ENCODE measurements at places on chromosomes 2 and 18.

DNA sequence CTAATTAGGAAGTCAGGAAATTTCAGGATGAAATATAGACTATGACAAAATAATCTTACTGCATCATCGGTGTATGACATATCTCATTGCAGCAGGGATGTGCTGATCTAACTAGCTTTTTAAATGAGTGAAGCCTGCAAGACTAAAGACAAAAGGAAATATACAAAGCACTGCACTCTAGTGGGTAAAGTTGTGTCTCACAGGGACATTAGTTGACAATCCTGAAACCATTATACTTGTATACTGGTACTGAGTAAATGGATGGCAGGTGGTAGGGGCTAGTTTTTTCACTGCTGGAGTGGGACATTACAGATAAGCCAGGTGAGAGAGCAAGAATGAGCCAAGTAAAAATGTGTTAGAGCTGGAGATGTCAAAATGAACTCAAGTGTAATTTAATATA lies 317.5 kb upstream of the RAB6C start:
- no peak for DNase-seq

DNA sequence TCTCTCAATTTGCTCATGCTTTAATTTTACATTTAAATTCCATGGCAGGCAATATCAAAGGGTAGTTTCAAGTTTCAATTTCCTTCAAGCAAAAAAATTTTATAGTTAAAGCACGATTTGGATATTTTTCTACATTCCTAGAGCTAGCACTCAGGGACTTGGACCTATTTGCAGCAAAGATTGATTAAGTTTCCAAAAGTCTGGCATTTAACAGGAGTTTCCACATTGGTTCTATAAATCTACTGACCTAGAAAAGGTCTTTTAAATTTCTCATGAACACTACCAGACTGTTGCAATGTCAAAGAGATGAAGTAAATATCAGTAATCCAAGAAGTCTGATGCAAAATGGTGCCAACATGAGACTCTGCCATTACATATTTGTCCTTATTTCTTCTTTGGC lies 253.7 kb upstream of the LINC00305 start:
- no peak for DNase-seq

GRCh38 chr2:18684206-18685038 lies 95.1 kb upstream of the NT5C1B start:
- DNase-seq, result no peak

DNA sequence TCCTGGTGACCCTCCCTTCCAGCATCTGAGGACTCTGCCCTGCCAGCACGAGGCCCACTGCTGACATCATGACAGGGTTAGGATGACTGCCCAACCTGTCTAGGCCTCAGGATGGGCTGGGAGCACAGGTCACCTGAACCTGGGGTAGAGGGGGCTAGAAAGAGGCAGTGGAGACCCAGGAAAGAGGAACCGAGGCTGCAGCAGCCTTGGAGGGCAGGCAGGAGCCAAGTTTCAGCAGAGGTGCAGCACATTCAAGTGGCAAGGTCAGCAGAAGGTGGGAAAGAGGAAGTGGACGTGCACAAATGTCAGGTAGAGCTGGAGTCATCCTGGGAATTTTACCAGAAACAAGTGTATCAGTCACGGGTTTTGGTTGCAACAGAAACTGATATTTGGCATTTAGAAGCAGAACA lies 13.6 kb upstream of the RAB10 start:
- DNase-seq, result no peak

DNA sequence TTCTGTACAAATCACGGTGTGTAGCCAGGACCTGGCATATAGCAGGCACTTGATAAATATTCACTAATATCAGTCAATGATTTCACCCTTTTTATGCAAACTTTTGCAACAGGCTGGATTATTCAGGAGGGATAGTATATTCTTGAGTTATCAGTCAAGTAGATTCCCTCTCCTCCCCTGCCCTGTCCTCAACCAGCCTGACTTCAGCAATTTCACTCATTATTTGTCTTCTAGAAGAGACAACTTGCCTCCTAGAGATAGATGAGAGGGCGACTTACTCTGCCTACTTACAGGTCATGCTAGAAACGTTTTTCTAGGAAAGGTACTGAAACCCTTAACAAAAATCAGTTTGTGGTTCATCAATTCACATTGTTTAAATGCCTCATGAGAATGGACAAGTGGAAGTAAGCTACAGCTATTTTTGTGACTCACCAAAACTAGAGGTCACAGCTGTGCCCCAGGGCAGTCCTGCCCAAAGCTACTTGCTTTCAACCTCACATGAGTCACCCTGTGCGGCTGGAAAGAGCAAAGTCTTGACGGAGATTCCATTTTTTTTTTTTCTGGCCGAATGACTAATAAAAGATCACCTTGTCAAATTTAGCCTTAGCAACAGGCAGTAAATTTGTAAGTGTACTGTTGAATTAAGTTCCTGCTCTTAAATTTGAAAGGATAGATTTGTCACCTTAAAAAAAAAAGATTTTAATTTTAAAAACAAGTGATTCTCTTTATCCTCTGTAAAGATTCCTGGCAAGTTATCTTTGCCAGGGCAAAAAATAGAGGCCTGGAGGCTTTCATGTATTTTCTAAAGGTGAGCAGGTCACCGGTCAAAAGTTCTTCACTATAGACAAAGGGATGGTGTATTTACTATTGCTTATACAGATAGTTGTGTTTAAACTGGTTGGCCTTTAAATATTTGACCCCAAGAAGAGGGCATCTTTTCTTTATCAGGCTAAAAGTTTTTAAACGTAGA lies 109.0 kb upstream of the SLC35G4 start:
- no peak for DNase-seq
